Stimulated activated CD8-positive, alpha-beta memory T cell treated with anti-CD3 and anti-CD28 coated beads, Interleukin-4, amount 100 ng/mL, for 4 hours (primary cell): ENCODE measurements at places on chromosomes 3 and 15.

GRCh38 chr3:77150759-77151158, 110.9 kb downstream of the ROBO2 start:
- DNase-seq, result no peak

DNA sequence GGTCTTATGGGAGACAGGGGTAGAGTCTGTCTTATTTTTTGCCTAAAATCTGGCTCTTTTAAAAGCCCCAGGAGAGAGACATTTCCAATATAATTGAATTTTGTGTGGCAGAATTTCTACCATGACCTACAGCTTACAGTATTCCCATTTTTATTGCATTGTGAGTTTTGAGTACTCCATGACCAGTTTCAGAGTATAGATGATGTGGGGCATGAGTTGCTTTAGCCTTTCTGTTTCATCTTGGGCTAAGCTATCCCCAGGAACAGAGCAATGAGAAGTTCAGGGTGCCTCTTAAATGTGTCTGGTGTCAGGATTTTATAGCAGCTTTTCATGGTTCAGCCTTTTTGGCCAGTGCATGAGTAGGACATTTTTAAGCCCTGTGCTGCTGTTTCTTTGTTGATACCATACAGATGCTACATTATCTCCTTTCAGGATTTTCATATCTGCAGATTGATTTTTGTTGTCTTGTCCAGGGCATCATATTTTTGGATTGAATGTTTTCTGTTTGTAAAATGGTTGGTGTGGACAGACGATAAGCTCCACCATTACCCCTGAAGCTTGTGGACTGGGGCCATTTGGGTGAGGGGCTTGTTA, 3.5 kb downstream of the ABHD2 start:
- DNase-seq, result no peak

- DNase-seq, result no peak
Measured at GRCh38 chr3:59046839-59047238, 3.0 kb downstream of the CFAP20DC start.

DNA sequence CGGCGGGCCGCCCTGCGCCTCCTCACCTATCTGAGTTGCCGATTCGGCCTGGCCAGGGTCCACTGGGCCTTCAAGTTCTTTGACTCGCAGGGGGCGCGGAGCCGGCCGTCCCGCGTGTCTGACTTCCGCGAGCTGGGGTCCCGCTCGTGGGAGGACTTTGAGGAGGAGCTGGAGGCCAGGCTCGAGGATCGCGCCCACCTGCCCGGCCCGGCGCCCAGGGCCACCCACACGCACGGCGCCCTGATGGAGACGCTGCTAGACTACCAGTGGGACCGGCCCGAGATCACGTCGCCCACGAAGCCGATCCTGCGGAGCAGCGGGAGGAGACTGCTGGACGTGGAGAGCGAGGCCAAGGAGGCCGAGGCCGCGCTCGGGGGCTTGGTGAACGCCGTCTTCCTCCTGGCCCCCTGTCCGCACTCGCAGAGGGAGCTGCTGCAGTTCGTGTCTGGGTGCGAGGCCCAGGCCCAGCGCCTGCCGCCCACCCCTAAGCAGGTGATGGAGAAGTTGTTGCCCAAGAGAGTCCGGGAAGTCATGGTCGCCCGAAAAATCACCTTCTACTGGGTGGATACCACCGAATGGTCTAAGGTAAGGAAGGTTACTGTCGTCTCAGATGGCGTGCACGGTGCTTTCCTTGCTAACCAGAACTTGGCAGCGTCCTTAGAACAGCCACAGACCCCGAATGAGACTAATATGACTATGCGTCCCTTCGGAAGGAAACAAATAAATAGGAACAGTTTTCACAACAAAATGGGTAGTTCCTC, 567 bp downstream of the TICRR start:
- no peak for DNase-seq

GRCh38 chr3:50263478-50264382, 5.2 kb upstream of the SEMA3B start:
- DNase-seq, result no peak

DNA sequence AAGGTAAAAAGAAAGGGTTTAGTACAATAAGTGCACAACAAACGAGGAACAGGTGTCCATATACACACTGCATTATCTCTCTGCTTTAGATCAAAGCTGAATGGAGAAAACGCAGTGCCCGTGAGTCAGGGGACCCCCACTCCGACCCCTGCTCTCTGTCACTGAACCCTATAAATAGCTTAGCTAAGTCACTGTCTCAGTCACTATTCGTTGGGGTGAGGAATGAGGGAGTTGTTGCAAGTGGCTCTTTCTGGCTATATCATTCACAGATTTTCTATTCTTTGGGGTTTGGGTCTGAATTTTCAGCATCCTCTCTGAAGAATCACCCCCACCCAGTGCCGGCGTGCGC, 458 bp upstream of the STAC start:
- no peak for DNase-seq

- DNase-seq, result no peak
Measured at GRCh38 chr15:36599620-36600433, 20.4 kb downstream of the CDIN1 start.

- DNase-seq, result no peak
Measured at GRCh38 chr3:31996195-31996594, 14.6 kb downstream of the ZNF860 start.

- DNase-seq, result no peak
Measured at GRCh38 chr3:192570821-192571791, 156.2 kb downstream of the FGF12 start.

- no peak for DNase-seq
Measured at GRCh38 chr3:44865272-44866035, 3.7 kb downstream of the TMEM42 start.
